Endodermal cell (in vitro differentiated cells): ENCODE measurements at places on chromosomes 16 and 17. TPM values are rescaled to one million over a fixed set of nuclear protein-coding genes. Genes with fewer than 3 reads are reported as not detected.

DNA sequence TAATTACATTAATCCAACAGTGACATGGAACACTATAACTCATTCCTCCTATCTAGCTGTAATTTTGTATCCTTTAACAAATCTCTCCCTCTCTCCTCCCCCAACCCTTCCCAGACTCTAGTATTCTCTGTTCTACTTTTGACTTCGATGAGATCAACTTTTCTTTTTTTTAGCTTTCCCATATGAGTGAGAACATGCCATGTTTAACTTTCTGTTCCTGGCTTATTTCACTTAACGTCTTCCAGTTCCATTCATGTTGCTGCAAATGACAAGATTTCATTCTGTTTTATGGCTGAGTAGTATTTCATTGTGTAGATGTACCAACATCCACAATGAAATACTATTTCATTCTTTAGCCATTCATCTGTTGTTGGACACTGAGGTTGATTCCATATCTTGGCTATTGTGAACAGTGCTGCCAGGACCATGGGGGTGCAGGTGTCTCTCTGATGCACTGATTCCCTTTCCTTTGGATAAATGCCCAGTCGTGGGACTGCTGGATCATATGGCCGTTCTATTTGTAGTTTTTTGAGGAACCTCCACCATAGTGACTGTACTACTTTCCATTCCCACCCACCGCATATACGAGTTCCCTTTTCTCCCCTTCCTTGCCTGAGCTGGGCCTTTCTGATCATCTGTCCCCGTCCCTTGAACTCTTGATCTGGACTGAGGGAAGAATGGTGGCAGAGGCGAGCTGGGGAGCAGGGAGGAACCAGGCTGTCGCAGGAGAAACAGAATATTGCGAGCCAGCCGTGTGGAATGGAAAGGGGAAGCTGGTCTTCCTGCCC is 7.7 kb upstream of the CEP295NL start:
- no peaks in the 10 kb centered on the region for H3K36me3 ChIP-seq
- no peak for DNase-seq
- H3K27me3 ChIP-seq, result no peaks in the 10 kb centered on the region
- H3K27ac ChIP-seq, result no peak overlapping the region
- H3K4me3 ChIP-seq, result no peak overlapping the region

DNA sequence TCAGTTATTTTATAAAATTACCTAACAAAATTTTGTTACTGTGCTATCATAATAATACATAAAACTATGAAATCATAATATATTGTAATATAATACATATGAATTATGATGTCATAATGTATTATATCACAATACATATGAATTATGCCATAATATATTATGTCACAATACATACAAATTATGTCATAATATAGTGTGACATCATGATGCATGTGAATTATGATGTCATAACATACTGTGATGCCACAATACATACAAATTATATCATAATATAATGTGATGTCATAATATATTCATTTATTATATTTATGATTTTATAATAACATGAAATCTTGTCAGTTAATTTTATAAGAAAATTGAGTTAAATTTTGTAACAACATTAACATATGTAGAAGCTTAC is 2021.6 kb downstream of the TP53TG3F start:
- H3K27ac ChIP-seq, result no peak overlapping the region
- H3K4me1 ChIP-seq, result no peaks in the 10 kb centered on the region
- DNase-seq, result no peak
- H3K4me3 ChIP-seq, result no peak overlapping the region

GRCh38 chr17:45170931-45171337 is 9.3 kb downstream of the HEXIM2 start:
- H3K27ac ChIP-seq, result peak overlapping the region; percentile 72
- peak; percentile 63 for DNase-seq
- no peak overlapping the region for H3K4me3 ChIP-seq
- H3K4me1 ChIP-seq, result peaks cover 26% of the 10 kb centered on the region
- H3K27me3 ChIP-seq, result no peaks in the 10 kb centered on the region
- H3K36me3 ChIP-seq, result peaks cover 9% of the 10 kb centered on the region

DNA sequence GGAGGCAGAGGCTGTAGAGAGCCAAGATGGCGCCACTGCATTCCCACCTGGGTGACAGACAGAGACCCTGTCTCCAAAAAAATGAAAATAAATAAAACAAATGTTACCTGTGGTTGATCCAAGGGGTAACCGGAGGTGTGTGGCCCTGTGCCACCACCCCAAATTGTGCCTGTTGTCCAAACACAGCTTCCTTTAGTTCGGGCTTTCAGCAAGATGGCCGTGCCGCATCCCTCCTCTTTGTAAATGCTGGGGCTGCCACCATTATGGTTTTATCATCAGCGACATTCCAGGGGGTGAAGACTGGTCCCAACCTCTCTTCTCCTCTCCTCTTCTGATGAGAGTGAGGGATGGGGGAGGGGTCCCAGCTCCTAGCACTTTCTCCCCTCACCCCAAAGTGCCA is at the start of gene C16orf92:
TSS of gene C16orf92 (plus strand) at position 312 of the 400 bp plus-strand sequence. CDS start 143 bp downstream, outside the sequence.
- H3K4me3 ChIP-seq, result no peak within 1 kb of the TSS
- no peaks in the 10 kb centered on the region for H3K27me3 ChIP-seq
- no peaks in the 10 kb centered on the region for H3K4me1 ChIP-seq
- DNase-seq, result no peak

TMEM100 gene
- 0.71 to 0.94 TPM (median 0.78 TPM) in 3 replicates for total RNA-seq
